NCI-H2171 treated with DMSO at 0.1 percent for 48 hours (cell line): ENCODE measurements at places on chromosomes 2 and 18.

- DNase-seq, result peak; percentile 56
Measured at GRCh38 chr2:88690591-88691338, 708 bp upstream of the RPIA start.

GRCh38 chr2:84906108-84906899 lies 848 bp downstream of the TMSB10 start:
- no peak for DNase-seq

DNA sequence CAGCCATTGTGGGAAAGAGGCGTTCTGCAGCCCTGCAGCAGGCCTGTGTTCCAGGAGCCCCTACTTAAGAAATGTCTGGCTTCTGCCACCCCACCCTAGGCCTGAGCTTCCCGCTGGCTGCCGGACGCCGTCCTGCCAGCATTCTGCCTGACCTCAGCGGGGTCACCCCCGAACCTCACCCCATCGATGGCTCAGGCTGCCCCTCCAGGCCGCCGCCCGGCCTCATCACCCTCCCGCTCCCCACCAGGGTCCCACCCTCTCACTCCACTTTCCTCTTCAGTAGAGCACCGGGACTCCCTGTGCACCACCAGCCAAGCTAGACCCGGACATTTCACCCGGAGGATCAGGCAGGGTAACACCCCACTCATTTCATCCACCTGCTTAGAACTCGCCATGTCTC lies 73.6 kb upstream of the SALL3 start:
- no peak for DNase-seq

GRCh38 chr2:116975608-116976007 lies 838.9 kb upstream of the DDX18 start:
- DNase-seq, result no peak

GRCh38 chr18:79515944-79516351 lies 120.2 kb downstream of the NFATC1 start:
- DNase-seq, result no peak

- no peak for DNase-seq
Measured at GRCh38 chr2:149513461-149513860, 74.1 kb downstream of the MMADHC start.

GRCh38 chr2:234033174-234033573 lies 17.3 kb upstream of the SPP2 start:
- no peak for DNase-seq

DNA sequence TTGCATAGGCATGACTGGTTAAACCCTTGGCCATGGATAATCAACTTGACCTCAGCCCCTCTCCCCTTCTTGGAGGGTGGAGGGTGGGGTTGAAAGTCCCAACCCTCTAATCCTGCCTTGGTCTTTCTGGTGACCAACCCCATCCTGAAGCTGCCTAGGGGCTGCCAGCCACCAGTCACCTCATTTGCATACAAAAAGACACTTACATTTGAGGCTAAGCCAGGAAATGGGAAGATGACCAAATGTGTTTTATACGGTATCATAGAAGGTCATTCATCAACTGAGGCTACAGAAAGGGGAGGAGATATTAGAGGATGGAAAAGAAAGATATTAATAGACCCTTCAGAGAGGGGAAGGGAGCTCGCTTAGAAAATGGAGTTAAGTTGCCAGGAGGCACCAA lies 96.8 kb downstream of the NCK2 start:
- no peak for DNase-seq

DNA sequence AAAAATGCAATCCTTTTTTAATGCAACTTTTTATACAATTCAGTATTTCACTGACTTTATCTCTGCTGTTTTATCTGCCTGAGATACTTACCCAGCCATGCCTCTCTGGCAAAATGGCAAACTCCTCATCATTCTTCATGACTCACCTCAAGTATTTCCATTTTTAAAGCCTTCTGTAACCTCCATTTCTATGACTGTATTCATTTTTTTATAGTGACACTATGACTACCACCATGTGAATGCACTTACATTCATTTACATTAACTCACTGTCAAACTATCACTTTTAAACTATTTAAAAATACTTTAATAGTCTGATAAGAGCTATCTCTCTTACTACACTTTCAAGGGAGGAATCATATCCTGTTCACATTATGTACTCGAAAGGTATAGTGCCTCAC lies 99.4 kb upstream of the SCN7A start:
- DNase-seq, result no peak

GRCh38 chr2:217066510-217067270 lies 206.8 kb upstream of the TNP1 start:
- DNase-seq, result no peak

DNA sequence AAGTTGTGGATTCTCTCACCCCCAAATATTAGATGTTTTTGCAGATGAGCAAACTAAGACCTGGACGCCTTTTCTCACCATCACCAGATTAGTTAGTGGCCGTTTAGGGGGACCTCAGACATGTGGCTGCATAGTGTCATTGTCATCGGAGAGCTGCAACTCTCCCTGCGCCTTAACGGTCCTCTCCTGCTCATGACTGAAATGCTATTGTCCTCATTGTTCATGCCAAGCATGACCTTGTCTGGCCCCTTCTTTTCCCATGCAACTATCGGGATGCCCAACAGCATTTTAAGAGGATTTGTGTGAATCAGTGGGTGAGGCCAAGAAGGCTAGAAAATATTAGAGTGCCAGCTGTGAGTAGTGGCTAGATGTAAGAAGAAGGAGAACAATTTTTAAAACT lies 174.2 kb downstream of the SOCS6 start:
- DNase-seq, result no peak

GRCh38 chr2:37190290-37190689 lies 1.8 kb upstream of the SULT6B1 start:
- DNase-seq, result no peak

DNA sequence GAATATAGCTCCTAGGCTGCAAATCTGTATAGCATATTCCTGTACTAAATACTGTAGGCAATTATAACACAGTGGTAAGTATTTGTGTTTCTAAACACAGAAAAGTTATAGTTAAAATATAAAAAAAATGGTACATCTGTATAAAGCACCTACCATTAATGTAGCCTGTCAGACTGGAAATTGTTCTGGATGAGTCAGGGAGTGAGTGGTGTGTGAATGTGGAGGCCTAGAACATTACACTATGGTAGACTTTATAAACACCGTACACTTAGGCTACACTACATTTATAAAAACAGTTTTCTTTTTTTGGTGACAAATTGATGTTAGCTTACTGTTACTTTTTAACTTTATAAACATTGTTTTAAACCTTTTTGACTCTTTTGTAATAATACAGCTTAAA lies 226.3 kb downstream of the CCDC85A start:
- DNase-seq, result no peak

DNA sequence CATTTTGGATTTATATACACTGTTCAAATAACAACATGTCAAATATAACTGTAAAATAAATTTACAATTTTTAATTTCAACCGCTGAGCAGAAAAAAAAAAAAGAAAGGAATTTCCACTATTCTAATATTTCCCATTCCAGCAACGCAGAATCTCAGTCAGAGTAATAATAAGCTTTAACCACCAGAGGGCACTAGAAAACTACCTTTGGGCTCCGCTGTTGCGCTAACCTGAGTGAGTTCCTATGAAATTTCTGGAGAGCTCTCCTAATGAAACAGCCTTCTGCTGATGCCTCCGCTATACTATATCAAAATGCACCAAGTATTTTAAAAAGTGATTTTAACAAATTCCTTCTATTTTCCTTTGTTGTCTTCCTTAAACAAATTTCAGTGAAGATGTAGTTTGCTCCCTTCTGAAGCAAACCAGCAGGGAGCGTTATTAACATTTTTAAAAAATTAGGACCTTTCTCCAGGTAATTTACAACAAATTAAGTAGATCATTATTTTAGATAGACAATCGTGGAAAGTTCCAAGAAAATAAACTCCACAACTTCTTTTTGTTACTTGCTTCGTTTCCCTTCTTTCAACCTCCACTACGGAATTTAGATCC lies 23.0 kb downstream of the ERMN start:
- peak; percentile 81 for DNase-seq

- DNase-seq, result peak; percentile 23
Measured at GRCh38 chr2:98935777-98936352, at the start of gene CRACDL. CRACDL (minus strand) TSS chr2:98936225; CDS start chr2:98846800, 89,425 bp downstream.

GRCh38 chr2:143833015-143833660 lies 686.8 kb downstream of the ZEB2 start:
- no peak for DNase-seq

- DNase-seq, result no peak
Measured at GRCh38 chr2:166344286-166345113, 31.2 kb downstream of the SCN9A start.

DNA sequence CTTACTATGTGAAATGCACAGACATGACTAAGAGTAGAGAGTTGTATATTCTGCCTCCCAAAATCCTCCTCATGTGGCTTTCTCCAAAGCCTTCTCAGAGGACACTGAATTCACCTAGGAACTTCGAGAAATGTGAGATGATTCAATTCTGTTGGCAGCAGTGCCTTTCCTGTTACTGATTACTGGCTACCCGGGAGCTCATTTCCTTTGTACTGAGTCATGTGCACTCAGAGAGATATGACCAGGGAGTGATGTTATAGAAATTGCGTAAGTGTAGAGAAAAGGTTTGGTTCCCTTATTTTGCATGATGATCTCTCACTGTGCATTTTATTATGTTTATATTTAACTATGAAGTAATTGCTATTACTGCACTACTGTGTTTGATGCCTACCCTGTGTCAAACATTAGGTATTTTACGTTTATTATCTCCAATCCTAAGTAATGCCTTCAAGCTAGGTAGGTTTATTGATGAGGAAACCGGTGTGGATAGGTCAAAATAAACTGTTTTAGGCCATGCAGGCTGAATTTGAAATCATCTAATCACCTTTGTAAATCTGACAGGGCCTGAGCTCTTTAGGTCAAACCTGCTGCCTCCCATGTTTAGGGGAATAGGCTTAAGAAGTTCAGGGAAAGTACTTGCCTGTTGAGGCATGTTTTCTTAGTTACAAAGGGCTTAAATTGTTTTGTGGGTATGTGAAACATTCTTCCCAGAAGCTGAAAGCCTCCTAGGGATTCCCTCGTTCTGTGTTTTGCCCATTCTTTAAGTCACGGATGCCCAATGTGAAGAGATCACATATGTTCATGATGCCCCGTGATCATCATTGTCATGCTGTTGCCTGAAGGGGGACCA lies 86.8 kb downstream of the FMNL2 start:
- DNase-seq, result no peak

DNA sequence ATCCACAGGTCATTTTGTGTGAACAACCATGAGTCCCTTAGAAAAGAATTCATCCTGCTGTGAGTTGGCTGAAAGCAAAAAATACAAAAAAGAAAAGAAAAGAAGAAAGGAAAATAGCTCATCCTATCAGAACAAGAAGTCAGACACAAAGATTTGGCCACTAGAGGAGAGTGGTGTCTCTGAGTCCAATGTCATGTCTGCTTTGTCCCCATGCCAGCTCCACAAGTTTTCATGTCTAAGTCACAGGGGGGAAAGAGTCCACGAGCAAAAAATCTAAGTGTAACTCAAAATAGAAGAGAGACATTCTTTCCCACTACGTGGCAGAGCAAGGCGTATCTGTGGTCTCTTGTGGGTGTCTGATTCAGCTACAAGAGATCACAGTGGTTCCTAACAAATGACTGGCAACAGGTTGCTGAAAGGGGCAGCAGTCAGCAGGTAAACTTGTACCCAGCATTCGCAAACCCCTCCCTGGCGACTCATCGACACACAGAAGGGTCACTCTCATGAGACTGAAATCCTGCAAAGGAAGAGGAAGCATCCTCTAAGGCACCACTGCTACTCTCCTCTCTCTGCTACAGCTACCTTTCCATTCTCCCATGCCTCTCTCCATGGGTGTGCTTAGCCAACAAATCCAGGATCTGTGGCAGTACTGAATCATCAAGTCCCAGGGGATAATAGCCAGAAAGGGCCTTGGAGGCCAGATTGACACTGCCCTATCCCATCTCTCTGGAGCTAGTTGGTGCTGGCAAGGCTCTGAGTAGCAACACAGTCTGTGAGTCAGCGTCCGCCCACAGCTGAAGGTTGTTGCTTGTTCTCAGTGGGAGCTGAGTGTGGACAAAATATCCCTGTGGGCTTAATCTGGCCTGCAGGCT lies 123.0 kb upstream of the SLC39A10 start:
- no peak for DNase-seq

DNA sequence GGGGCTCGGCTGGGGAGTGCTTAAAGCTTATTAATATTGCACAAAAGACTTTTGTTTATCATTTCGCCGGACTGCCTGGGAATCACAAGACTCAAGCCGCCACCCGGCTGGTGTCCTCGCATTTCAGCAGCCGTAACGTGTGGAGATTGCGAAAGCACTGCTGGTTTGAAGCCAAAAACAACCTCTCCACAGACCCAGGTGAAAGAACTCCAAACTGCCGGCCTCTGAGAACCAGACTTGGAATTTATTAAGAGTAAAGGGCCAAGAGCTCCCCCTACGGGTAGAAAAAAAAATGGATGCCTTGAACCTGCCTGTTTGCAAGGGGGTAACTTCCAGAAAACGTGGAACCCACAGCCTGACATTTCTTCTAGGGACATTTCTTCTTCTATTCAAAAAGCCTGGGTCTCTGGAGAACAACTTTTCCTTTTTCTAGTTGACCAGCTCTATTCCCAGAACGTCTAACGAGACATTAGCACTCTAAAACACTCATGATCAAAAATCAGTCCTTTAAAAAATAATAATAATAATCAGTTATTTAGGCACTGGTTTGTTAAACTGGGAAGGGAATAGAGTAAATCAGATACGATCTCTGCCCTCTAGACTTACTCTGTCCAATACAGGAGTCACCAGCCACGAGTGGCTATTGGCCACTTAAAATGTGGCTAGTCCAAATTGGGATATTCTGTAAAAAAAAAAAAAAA lies 216.3 kb downstream of the C1D start:
- DNase-seq, result peak; percentile 96

DNA sequence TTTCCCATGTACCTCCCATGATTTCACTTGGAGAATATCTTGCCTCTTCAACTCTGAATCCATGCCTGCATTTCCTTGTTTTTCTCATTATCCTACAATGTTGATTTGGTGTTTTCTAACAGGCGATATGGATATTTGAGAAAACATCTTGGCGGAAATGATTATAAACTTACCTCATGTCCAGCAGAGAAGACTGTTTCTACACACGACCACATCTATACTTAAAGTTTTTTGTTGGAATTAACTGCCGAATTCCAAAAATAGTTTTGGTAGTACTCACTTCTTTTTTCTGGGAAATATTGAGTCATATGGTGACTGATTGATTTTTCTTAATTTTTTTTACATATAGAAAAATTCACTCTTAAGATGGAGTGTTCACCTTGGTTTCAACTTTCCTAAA lies 41.4 kb upstream of the TMEFF2 start:
- no peak for DNase-seq

DNA sequence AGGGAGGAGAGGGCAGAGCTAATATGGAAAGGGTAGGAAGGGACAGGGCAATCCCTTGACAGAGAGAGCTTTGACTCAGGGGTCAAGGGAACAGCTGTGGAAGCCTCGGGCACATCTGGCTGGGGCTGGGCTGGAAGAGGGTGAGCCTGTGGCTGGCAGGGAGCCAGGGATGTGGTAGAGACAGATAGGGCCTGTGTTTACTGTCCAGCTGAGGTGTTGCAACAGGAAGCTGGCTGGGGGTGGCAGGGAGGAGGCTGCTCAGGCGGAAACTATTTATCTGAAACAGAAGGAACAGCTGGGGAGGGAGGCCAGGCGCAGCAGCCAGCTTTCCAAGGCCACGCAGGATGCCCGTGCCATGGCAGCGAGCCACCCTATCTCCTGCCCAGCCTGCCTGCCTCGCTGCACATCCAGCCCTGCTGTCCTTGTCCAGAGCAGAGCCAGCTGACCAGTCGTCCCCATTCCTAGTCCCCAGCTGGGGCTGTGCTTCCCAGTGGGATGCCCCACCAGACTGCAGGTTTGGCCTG lies 264.7 kb downstream of the CYP26B1 start:
- peak; percentile 74 for DNase-seq

GRCh38 chr2:172597176-172597842 lies 41.4 kb downstream of the PDK1 start:
- DNase-seq, result no peak

- DNase-seq, result no peak
Measured at GRCh38 chr2:204370172-204370718, 175.0 kb upstream of the PARD3B start.
